ENCODE measurements at places on chromosomes 3 and 15.

GRCh38 chr3:66483409-66483906, 17.4 kb downstream of the LRIG1 start:
- no peak for DNase-seq

GRCh38 chr15:72890043-72890442, 106.5 kb upstream of the ADPGK start:
- DNase-seq: no peak

DNA sequence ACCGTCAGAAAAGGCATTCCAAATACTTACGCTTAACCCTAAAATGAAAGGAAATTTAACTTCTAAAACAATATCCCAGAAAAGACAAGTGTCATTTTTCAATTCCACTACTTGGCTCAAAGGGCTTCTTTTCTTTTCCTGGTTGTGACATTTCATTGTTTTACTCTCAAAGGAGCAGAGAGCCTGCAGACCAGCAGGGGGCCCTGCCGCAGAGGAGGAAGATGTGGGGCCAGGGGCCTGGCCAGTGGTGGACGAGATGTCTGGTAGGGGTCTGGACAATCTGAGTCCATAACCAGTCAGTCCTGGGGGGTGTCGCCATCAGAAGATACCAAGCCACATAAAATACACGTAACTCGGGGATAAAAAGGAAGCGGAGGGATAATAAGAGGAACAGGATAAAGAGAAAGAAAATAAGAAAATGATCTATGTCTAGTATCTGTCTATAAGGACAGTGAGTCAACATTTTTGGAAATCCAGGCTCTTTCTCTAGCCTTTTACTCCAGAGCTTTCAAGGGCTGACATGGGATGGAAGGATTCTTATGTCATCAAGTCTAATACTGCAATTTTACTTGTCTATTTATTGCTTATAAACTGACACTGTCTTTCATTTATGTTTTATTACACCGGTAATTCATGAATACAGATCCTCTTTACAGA, 54.2 kb upstream of the ARHGEF3 start:
- no peak for DNase-seq

- no peak for DNase-seq
These were observed 9.8 kb downstream of the GMPS start for GRCh38 chr3:155880286-155880685.

- no peak for DNase-seq
These were observed 14.5 kb downstream of the C3orf20 start for GRCh38 chr3:14689247-14689980.

- DNase-seq: no peak
These were observed 387.9 kb downstream of the GABRG3 start for GRCh38 chr15:27358751-27359434.

Measured in SW 1271 (cell line).